ENCODE measurements at places on chromosomes 11 and 22.

DNA sequence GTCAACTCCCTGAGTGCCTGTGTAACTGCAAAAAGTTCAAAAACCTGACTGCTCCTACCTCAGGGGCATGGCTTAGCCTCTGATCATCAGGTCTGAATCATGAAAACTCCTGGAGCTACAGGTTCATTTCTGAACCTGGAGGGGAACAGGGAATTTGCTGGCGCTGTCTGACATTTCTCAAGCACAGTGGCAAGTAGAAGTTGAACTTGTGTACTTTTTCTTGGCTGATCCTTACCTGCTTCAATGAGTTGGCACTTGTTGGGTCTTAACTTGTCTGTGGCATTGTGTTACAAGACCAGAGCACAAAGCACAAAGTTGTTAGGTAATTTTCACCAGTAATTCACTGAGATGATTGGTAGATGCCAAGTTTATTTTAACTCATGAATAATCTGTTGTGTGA is 3.3 kb downstream of the TMEM109 start:
- DNase-seq: no peak

- no peak for DNase-seq
These were observed 26.3 kb upstream of the RFPL3 start for GRCh38 chr22:32331236-32331917.

DNA sequence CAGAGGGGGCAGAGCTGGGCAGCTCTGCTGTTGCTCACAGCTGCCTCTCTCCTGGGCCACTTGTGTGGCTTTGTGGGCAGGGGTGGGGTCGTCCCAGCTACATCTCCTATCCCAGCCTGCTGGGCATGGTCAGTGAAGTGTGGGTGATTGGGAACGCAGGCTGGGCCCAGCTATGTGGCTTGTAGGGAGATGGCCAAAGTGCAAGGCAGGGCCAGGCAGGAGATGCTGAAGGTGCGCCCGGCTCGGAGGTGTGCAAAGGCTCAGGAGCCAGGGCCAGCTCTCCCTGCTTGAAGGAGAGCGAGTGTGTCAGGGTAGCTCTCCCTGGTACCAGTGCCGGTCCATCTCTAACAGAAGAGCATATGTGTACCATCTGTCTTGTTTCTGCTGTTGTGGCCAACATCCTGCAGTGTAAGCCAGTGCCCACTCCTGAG is 8.4 kb upstream of the RANBP1 start:
- DNase-seq: no peak

GRCh38 chr11:6813656-6814055 is 14.2 kb upstream of the OR6A2 start:
- DNase-seq: no peak

GRCh38 chr11:14144934-14145333 is 182.4 kb downstream of the SPON1 start:
- no peak for DNase-seq

- no peak for DNase-seq
These were observed 29.5 kb upstream of the BID start for GRCh38 chr22:17803609-17804270.

Measured in stimulated activated CD8-positive, alpha-beta memory T cell treated with anti-CD3 and anti-CD28 coated beads, Interleukin-4, amount 100 ng/mL, for 4 hours (primary cell).